ENCODE measurements at places on chromosomes 6 and 20.

GRCh38 chr20:33999025-33999649 lies 5.4 kb downstream of the RALY start:
- no peak for DNase-seq

DNA sequence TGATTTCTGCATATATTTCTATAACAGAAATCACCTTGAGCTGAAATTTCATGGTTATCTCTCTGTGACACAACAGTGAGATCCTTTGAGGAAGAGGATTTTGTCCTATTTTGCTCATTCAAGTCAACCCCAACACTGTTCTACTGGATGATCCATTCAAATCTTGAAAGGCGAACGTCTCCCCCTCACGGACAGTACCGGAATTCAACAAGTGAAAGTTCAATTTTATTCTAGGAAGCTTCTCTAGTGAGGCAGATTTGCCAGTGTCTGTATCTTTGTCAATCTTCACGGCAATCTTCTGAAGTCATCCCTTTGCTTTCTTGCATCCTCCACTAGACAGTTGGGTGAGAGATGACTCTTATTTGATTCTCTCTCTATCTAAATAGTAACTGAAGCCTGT lies 91.7 kb upstream of the PDE7B start:
- DNase-seq: no peak

DNA sequence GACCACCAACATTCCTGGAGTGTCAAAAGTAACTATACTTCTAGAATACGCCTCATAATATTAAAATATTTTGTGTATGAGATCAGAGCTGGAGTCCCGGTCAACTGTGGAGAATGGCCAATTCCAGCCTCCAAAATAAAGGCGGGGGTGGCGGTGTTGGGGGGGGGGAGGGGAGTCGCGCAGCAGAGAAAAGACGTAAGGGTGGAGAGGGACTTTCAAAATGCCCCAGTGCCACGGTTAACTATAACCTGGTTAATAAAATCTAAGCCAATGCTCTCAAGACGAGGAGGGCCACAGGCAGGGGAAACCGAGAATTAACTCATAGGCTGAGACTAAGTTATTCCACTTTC lies 1.3 kb downstream of the NUP153 start:
- no peak for DNase-seq

DNA sequence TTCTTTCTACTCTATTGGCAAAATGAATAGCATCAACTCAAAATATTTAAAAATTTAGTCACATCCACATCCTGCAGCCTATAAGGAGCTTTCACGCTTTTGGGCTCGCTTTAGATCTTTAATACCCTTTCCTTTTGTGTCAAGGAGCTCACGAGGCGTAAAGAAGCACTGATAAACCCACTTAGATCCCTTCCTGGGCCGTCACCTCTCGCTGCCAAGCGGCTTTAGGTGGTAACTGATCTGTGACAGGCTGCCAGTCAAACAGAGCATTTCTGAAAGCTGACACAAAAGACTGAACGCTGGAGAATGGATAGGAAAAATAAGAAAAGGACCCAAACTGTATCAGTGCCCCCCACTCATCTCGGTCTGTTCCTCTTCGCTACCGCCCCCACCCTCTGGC lies 385.7 kb upstream of the MMS22L start:
- DNase-seq: no peak

GRCh38 chr6:23301556-23301955 lies 732.2 kb downstream of the HDGFL1 start:
- no peak for DNase-seq

Data from activated CD8-positive, alpha-beta memory T cell treated with anti-CD3 and anti-CD28 coated beads, Interleukin-2, amount 50 U/mL, for 48 hours (primary cell).